ENCODE measurements at places on chromosomes 3 and 15.

GRCh38 chr3:13045904-13046568, 27.2 kb downstream of the IQSEC1 start:
- DNase-seq = no peak

DNA sequence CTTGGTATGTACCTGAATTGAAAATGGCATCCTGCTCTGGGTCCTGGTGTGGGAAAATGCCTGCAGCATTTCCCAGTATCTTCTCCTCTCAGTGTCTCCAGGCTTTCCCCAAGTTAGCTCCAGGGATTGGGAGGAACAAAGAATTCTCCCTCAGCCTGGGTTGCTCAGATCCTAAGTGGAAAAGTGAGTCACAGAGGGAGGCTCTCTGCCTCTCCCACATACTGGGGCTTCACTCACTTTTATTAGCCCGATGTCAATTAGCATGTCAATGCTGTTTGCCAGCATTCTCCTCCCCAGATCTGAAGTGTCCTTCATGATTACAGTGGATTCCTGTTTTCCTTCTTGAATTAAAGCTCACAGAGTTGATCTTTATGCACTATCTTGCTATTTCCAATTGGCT, 655.0 kb downstream of the EPHA3 start:
- no peak for DNase-seq

DNA sequence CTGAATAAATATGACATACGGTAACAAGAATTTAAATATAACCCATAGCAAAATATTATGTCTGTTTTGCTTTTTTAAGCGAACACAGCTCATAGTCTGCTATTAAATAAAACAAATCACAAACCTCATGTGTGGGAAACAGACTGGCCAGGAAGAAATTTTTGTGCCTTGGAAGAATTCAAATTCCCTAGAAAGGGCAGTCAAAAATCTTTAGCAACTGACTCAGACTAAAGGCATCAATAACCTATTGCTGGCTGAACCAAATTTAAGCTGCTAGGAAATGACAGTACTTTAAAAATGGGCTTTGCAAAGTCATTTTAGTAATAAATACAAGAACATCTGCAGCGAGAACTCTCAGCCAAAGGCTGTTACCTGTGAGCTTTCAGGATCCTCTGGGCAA, 151.4 kb downstream of the PLD1 start:
- DNase-seq = no peak

GRCh38 chr3:156253150-156253549, 132.8 kb downstream of the KCNAB1 start:
- DNase-seq = no peak

- no peak for DNase-seq
Observed at GRCh38 chr3:160986069-160986468, 119.1 kb downstream of the B3GALNT1 start.

- DNase-seq = no peak
Observed at GRCh38 chr3:39255503-39256325, 24.1 kb downstream of the CX3CR1 start.

DNA sequence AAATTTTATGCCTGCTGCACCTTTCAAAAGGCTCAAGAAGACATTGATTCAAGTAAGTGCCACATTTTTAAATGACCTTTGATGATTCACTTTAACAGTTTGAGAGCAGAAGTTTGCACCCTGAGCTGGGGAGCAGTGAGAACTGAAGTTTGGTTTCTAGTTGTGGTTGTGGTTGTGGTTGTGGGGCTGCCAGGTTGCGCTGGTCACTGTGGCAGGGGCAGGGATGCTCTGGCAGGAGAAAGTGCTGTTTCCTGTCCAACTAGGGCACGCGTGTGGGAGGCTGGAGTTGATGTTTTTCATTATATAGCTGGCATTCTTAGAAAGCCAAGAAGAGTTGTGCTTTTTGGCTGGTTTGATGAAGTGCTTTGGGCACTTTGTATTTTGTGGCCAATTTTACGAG, 339.7 kb upstream of the NR2F2 start:
- no peak for DNase-seq

GRCh38 chr3:183460081-183461055, 31.9 kb upstream of the MCF2L2 start:
- no peak for DNase-seq

- DNase-seq = no peak
Observed at GRCh38 chr3:12953201-12953995, 112.0 kb upstream of the RPL32 start.

GRCh38 chr15:64232400-64232799, 69.6 kb upstream of the PPIB start:
- DNase-seq = no peak

GRCh38 chr3:119497820-119498185, 544 bp upstream of the TIMMDC1 start:
- no peak for DNase-seq

GRCh38 chr3:172347895-172348679, 100.2 kb downstream of the GHSR start:
- DNase-seq = no peak

- DNase-seq = no peak
Observed at GRCh38 chr3:66133050-66133757, 87.6 kb upstream of the SLC25A26 start.

DNA sequence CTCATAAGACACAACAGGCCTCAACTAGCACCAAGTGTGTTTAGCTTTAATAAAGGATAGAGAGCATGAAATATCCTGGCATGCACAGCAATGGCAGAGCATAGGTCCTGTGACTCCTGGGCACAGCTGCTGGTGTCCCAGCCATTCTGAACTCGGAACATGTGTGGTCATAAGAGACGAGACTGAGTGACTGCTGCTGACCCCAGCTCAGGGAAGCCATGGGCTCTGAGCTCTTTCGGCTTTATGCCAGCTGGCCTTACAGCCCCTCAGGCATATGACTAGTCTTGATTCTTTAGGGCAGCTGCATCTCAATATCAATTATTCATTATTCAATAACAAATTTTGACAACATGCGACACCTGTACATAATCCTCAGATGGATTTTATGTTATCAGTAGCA, 62.4 kb upstream of the TOPAZ1 start:
- DNase-seq = no peak

Data from stimulated activated CD4-positive, alpha-beta T cell treated with anti-CD3 and anti-CD28 coated beads, Interleukin-1b, Interleukin-23, amount 100 ng/mL, for 1 hour (primary cell).